ENCODE measurements at places on chromosomes 6 and 20. TPM values are rescaled to one million over a fixed set of nuclear protein-coding genes. Genes with fewer than 3 reads are reported as not detected.

GRCh38 chr20:51420111-51420510 lies 122.4 kb downstream of the NFATC2 start:
- no peak for DNase-seq
- H3K4me1 ChIP-seq = peaks cover 31% of the 10 kb centered on the region
- no peaks in the 10 kb centered on the region for H3K27me3 ChIP-seq
- no peak overlapping the region for H3K4me3 ChIP-seq
- H3K27ac ChIP-seq = peak overlapping the region; percentile 5
- H3K36me3 ChIP-seq = peaks cover 5% of the 10 kb centered on the region

- no peaks in the 10 kb centered on the region for H3K36me3 ChIP-seq
- H3K4me3 ChIP-seq = no peak overlapping the region
- no peaks in the 10 kb centered on the region for H3K4me1 ChIP-seq
- no peak overlapping the region for H3K27ac ChIP-seq
- H3K27me3 ChIP-seq = peaks cover 2% of the 10 kb centered on the region
Measured at GRCh38 chr6:101058296-101058695, 177.2 kb upstream of the ASCC3 start.

GRCh38 chr20:47610247-47610944 lies 108.7 kb downstream of the NCOA3 start:
- H3K4me3 ChIP-seq = no peak overlapping the region
- H3K27ac ChIP-seq = peak overlapping the region; percentile 67
- DNase-seq = no peak
- peaks cover 3% of the 10 kb centered on the region for H3K36me3 ChIP-seq
- H3K4me1 ChIP-seq = peaks cover 11% of the 10 kb centered on the region
- H3K27me3 ChIP-seq = no peaks in the 10 kb centered on the region

- H3K4me3 ChIP-seq = no peak overlapping the region
- no peak for DNase-seq
- no peaks in the 10 kb centered on the region for H3K36me3 ChIP-seq
- no peak overlapping the region for H3K27ac ChIP-seq
- H3K4me1 ChIP-seq = no peaks in the 10 kb centered on the region
- peaks cover 2% of the 10 kb centered on the region for H3K27me3 ChIP-seq
Measured at GRCh38 chr6:153980171-153980570, 58.9 kb upstream of the OPRM1 start.

DNA sequence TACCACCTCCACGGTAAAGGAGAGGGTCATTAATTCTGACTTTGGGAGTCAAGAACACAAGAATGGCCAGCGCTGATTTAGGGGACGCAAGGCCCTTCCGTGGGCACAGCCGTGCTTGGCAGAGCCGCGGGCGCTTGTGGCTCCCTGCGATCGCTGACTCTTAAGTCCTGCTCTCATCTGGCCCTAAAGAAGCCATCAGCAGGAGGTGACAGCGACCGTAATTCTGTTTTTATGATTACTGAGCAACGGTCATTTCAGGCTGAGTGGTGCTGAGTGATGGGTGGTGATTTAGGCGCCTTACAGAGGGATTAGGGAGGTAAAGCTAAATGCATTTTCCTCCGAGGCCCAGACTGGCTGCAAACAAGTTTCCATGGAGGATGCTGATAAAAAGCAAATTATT lies 364.6 kb upstream of the SULF2 start:
- H3K4me3 ChIP-seq = no peak overlapping the region
- H3K4me1 ChIP-seq = peaks cover 12% of the 10 kb centered on the region
- no peak overlapping the region for H3K27ac ChIP-seq
- H3K27me3 ChIP-seq = peaks cover 29% of the 10 kb centered on the region

DNA sequence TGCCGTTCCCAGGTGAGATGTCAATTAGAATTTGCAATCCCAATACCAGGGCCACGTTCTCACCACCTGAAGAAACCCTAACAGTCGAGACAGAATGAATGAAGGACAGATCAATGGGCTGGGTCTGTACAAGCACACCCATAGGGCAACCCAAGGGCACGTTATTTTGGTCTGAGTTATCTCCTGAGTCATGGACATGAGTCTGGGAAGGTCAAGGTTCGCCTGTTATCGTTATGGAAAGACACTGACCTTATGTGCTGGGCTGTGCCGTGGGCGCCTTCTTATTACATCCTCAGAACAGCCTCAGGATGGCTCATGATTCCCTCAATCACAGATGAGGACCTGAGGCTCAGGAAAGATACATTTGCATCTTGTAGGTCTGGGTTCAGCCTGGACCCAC lies 175.0 kb upstream of the SULF2 start:
- DNase-seq = no peak
- H3K36me3 ChIP-seq = no peaks in the 10 kb centered on the region
- H3K27me3 ChIP-seq = no peaks in the 10 kb centered on the region

- no peaks in the 10 kb centered on the region for H3K36me3 ChIP-seq
- no peaks in the 10 kb centered on the region for H3K4me1 ChIP-seq
- no peak overlapping the region for H3K27ac ChIP-seq
- no peak overlapping the region for H3K4me3 ChIP-seq
Measured at GRCh38 chr6:155354167-155354566, 39.9 kb upstream of the TFB1M start.

- DNase-seq = peak; percentile 61
- H3K27ac ChIP-seq = peak overlapping the region; percentile 85
- peaks cover 32% of the 10 kb centered on the region for H3K27me3 ChIP-seq
- no peaks in the 10 kb centered on the region for H3K36me3 ChIP-seq
- peak overlapping the region; percentile 89 for H3K4me3 ChIP-seq
Measured at GRCh38 chr6:130366107-130367005, 539 bp downstream of the TMEM200A start.

DNA sequence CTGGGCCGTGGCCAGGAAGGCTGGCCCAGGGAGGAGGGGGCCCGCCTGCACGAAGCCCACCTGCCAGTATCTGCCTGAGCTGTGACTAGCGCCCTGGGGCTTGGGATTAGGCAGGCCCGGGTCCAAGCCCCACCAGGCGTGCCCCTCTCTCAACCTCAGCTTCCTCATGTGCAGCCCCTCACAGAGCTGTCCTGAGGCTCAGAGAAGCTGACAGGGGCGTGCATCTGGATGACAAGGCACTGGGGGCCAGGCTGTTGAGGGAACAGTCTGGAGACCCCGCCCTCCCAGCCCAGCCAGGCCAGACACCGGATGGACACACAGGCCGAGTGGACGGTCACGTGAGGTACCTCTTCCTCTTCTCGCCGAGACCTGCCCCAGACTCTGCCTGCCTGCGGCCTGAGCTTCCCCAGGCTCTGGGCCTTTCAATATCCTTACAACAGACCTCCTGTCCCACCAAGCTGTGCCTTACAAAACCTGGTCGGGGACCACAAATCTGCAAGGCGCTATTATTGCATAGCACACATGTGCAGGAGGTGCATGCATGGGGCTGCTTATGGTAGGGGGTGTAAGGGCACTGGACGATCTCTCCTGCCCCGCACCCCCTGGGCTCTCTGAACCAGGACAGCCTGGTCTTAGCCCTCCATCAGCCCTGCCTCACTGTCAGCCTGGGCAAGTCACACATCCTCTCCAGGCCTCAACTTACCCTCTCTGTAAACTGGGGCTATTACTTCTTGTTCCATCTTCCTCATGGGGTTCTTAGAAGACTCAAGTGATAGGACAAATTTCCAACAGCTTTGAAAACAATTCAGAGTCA lies 20.0 kb downstream of the NOL4L start:
- peaks cover 27% of the 10 kb centered on the region for H3K4me1 ChIP-seq
- no peak for DNase-seq
- no peaks in the 10 kb centered on the region for H3K36me3 ChIP-seq
- no peak overlapping the region for H3K27ac ChIP-seq
- H3K27me3 ChIP-seq = no peaks in the 10 kb centered on the region

DNA sequence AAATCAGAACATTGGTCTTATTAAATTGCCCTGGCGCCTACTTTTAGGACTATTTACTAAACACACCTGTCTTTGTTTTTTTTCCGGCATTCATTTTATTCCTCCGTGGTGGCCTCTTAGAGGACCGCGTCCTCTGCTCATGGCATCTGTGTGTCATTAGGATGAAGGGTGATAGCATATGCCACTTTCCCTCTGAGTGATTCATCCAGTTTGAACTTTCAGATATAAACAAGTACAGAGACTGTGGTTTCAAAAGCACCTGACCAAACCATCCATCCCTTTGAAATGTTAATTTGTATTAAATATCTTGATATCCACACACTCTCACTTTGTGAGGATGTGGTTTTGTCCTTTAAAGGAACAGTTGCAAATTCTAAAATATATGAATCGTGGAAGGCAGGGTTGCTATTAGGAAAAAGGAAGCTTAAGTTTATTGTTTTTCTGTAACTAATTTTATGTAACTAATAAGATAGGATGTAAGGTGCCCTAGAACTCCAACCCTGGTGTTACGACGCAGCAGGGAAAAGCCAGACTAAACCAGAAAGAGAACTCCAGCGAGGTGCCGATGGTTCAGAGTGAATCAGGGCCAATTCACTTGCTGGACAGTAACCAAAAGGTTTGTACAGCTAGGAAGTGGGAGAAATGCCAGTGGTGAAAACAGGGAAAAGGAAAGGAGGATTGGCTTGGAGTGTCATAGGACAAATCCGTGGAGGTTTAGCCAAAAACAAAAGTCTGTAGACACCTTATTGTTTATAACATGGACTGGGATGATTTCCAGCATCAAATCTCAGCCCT lies 98.7 kb downstream of the SHLD1 start:
- H3K4me3 ChIP-seq = no peak overlapping the region
- H3K36me3 ChIP-seq = no peaks in the 10 kb centered on the region
- H3K27me3 ChIP-seq = no peaks in the 10 kb centered on the region
- no peak for DNase-seq

DNA sequence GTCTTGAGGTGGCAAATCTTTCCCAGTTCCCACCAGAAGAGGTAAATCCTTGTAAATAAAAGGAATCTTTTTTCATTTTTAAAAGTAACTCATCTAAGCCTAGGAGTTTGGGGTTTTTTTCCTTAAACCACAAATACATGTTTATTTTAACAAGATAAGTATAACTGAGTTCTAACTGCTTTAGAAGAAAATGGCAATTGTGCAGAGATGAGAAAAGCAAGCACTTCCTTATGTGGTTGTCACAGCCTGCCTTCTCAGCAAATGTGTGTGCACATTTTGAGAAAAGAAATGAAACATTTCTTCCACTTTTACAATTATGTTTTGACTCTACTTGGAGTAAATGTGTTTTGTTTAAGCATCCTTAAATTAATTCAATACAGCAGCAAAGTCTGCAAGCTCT lies 17.7 kb downstream of the HCK start:
- no peak overlapping the region for H3K27ac ChIP-seq
- H3K4me3 ChIP-seq = no peak overlapping the region
- H3K36me3 ChIP-seq = no peaks in the 10 kb centered on the region
- no peaks in the 10 kb centered on the region for H3K4me1 ChIP-seq

GRCh38 chr6:33931799-33932198 lies 128.0 kb upstream of the MLN start:
- no peak overlapping the region for H3K4me3 ChIP-seq
- no peaks in the 10 kb centered on the region for H3K36me3 ChIP-seq
- H3K27me3 ChIP-seq = peaks cover 28% of the 10 kb centered on the region
- no peak overlapping the region for H3K27ac ChIP-seq
- DNase-seq = no peak

DNA sequence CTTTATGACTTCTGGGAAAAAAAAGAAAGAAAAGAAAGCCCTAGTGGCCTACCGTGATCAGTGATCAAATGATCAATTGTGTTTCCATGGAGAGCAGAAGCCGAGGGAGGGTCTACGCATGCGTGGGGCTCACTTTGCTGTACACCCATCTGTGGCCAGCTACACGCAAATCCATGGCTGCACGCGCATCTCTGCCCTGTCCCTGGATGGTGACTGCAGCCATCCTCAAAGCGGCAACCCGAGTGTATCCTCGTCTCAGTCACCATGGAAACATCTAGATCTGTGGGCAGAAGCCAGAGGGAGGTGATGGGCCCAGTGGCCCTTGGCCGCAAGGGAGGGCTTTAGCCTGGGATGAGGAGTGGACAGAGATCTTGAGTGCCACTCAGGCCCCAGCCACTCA lies 785 bp upstream of the ULBP3 start:
- H3K27ac ChIP-seq = no peak overlapping the region
- H3K4me1 ChIP-seq = peaks cover 6% of the 10 kb centered on the region
- peaks cover 4% of the 10 kb centered on the region for H3K36me3 ChIP-seq
- no peak for DNase-seq
- peaks cover 24% of the 10 kb centered on the region for H3K27me3 ChIP-seq
- no peak overlapping the region for H3K4me3 ChIP-seq

DNA sequence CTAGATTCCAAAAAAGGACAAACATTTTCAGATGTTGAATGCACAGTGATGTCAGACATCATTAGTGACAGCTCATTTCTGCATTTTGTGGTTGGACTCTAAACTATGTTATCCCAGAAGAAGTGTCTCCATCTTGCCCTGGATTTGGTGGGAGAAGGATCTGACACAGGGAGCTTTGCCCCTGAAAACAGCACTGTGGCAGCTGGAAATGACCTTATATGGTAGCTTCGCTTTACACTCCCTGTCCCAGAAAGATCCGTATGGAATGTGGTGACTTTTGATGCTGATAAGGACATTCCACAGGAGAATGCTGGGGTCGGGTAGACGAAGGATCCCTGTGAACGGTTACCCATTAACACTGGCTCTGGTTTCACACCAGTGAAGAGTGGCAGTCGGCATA lies 87.2 kb upstream of the EDN1 start:
- H3K27ac ChIP-seq = peak overlapping the region; percentile 48
- no peak for DNase-seq
- no peaks in the 10 kb centered on the region for H3K27me3 ChIP-seq
- H3K4me1 ChIP-seq = peaks cover 8% of the 10 kb centered on the region
- no peaks in the 10 kb centered on the region for H3K36me3 ChIP-seq
- H3K4me3 ChIP-seq = no peak overlapping the region

- peaks cover 29% of the 10 kb centered on the region for H3K36me3 ChIP-seq
- DNase-seq = no peak
- H3K27me3 ChIP-seq = no peaks in the 10 kb centered on the region
- no peaks in the 10 kb centered on the region for H3K4me1 ChIP-seq
- no peak overlapping the region for H3K4me3 ChIP-seq
Measured at GRCh38 chr6:16329233-16329632, 90.8 kb downstream of the GMPR start.

- peak overlapping the region; percentile 48 for H3K27ac ChIP-seq
- no peaks in the 10 kb centered on the region for H3K36me3 ChIP-seq
- DNase-seq = no peak
- no peak overlapping the region for H3K4me3 ChIP-seq
Measured at GRCh38 chr6:39681674-39682121, 43.5 kb downstream of the KIF6 start.

DNA sequence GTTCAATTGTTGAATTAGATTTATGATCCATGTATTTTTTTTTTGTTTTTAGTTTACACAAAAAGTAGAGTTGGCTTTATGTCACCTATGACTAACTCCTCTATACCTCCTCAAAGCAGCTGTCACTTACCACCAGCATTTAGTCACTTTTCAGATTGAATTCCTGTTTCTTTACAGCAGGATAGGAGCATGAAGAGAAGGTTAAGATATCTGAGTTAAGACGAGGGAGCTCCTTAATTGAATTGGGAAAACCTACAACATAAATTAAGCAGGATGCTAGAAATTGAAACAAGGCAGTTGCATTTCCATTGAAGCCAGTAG lies 237.2 kb downstream of the FARS2 start:
- H3K4me3 ChIP-seq = no peak overlapping the region
- no peak for DNase-seq
- H3K27me3 ChIP-seq = no peaks in the 10 kb centered on the region
- H3K36me3 ChIP-seq = no peaks in the 10 kb centered on the region
- H3K4me1 ChIP-seq = no peaks in the 10 kb centered on the region

The HNF4A gene
- 0.20 TPM for total RNA-seq

The SDCBP2 gene
- total RNA-seq = 3.4 TPM

The PHF10 gene
- total RNA-seq = 75.9 TPM

The GRIK2 gene
- total RNA-seq = 2.9 TPM

The PSORS1C1 gene
- 1.1 TPM for total RNA-seq

The GGTLC1 gene
- total RNA-seq = not detected

The HAO1 gene
- not detected for total RNA-seq

The FAM83C gene
- not detected for total RNA-seq

The PRL gene
- 0.23 TPM for total RNA-seq

The SLC17A2 gene
- not detected for total RNA-seq

The WFDC10B gene
- not detected for total RNA-seq

Data from mesothelial cell of epicardium (in vitro differentiated cells).